ENCODE measurements at places on chromosomes 4 and X. TPM values are rescaled to one million over a fixed set of nuclear protein-coding genes. Genes with fewer than 3 reads are reported as not detected.

DNA sequence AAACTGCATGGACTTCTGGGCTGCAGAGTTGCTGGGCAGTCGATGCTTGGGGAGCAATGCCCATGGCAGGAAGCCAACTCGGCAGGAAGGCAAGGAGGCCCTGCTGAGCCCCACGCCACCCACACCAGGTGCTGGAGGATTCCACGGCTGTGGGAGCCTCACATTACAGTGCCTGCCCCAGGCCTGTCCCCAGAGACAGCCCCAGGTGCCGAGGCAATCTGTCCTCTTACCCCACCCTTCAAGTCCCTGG is 53.9 kb downstream of the HMX1 start:
- H3K36me3 ChIP-seq, result no peaks in the 10 kb centered on the region
- H3K27ac ChIP-seq, result no peak overlapping the region
- peak; percentile 3 for DNase-seq
- H3K4me3 ChIP-seq, result no peak overlapping the region

DNA sequence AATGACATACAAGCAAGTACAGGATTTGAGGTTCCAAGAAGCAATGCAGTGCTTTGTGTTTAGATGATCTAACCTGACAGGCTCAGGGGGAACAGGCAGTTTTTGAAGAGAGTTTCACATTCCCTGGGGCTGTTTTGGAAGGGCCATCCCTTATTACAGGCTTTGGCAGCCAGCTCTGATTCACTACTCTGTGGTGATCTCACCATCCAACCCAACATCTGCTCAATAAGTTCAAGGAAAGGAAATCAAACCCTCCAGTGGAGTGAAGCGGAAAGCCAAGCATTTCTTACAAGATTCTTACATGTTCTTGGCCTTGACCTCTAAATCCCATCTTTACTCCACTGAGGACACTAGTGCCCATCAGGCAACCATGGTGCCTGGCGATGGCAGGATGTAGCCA is 7.5 kb downstream of the IDS start:
- H3K4me3 ChIP-seq, result no peak overlapping the region
- H3K27ac ChIP-seq, result no peak overlapping the region
- no peak for DNase-seq

DNA sequence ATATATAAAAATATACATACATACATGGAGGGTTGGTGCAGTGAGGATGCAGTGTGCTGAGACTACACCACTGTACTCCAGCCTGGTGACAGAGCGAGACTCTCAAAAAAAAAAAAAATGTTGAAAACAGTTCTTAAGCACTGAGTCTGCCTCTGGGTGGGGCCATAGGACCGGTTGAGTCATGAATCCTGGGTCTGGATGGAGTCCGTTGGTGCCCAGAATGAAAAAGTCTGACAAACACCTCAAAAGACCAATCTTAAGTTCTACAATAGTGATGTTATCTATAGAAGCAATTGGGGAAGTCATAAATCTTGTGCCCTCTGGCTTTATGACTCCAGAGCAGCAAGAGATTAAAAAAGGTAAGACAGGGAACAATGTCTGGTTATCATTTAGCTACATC is 70.4 kb downstream of the FGFBP1 start:
- H3K4me1 ChIP-seq, result no peaks in the 10 kb centered on the region
- no peak for DNase-seq
- no peaks in the 10 kb centered on the region for H3K36me3 ChIP-seq
- no peak overlapping the region for H3K27ac ChIP-seq
- H3K4me3 ChIP-seq, result no peak overlapping the region
- H3K27me3 ChIP-seq, result no peaks in the 10 kb centered on the region

GRCh38 chr4:81571105-81571504 is 99.4 kb upstream of the RASGEF1B start:
- H3K36me3 ChIP-seq, result no peaks in the 10 kb centered on the region
- no peaks in the 10 kb centered on the region for H3K27me3 ChIP-seq
- no peak overlapping the region for H3K27ac ChIP-seq
- H3K4me3 ChIP-seq, result no peak overlapping the region
- H3K4me1 ChIP-seq, result no peaks in the 10 kb centered on the region
- no peak for DNase-seq

DNA sequence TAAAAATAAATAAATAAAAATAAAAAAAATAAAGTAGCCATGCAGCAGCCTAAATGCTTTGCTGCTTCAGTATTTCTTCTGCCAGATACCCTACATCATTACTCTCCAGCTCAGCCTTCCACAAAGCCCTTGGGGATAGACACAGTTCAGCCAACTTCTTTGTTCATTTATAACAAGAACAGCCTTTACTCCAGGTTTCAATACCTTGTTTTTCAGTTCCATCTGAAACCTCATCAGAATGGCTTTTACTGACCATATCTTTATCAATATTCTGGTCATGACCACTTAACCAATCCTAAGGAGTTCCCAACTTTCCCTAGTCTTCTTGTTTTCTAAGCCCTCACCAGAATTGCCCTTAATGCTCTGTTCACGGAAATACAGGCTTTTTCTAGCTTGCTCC is 128.3 kb upstream of the MED14 start:
- H3K4me1 ChIP-seq, result no peaks in the 10 kb centered on the region
- no peaks in the 10 kb centered on the region for H3K27me3 ChIP-seq
- no peaks in the 10 kb centered on the region for H3K36me3 ChIP-seq
- H3K4me3 ChIP-seq, result no peak overlapping the region
- no peak for DNase-seq

DNA sequence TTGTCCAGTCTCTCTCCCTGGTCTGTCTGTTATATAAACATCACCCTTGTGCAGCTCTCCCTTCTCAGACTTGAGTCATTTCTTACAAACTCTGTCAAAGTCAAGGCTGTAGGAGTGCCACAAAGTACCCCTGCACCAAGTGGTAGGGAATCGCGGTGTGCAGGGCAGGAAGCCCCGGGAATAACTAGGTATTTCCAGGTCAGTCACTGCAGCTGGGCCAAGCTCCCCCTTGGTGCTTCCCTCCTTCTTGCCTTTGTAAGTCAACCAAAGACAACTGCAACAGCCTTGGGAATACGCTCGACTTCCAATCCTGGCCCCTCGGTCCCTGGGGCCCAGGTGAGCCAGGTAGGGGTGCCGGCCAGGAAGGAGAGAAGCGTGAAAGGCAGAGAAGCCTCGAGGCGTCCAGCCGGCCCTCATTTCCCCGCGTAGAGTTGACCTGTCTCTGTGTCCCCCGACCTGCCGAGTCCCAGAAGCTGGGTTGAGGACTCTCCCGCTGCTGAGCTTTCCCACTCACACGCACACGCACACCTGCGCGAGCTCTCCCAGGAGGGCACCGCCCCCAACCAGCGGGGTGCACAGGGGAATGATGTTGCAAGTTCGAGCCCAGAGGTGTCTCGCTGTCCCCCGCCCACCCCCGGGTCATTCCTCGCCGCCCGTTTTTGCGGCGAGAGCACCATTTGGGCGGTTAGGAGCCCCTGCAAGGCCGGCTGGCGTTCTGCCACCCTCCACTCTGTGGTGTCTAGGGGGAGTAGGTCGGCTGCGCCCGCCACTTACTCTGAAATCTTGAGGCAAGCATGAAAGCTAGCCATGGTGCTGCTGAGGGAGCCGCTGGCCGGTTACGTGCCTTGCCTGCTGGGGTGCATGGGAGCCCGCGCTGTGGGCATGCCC is 22.8 kb upstream of the KIAA1210 start:
- H3K27ac ChIP-seq, result no peak overlapping the region
- H3K4me1 ChIP-seq, result no peaks in the 10 kb centered on the region
- no peak overlapping the region for H3K4me3 ChIP-seq
- no peaks in the 10 kb centered on the region for H3K36me3 ChIP-seq

DNA sequence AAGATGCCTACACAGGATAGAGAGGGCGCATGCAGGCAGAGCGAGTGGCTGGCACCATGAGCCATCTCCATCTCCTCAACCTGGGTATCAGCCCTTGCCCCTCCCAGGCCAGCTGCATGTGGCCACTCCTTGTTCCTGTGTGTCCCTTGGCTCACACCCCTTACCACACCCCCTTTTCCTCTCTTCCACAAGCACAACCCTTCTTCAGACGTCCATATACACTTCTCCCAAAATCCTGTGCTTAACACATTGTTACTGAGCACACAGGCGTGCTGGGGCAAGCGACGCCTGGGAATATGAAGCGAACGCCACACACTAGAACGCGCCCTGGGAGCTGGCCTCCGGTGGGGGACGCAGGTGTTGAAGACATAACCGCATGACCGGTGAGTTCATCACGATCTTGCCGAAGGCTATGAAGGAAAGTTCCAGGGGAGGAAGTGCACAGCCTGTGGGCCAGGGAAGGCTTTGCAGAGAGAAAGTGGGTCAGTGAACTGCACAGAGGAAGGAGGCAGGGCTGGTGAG is 19.1 kb upstream of the KIAA0232 start:
- peaks cover 3% of the 10 kb centered on the region for H3K4me1 ChIP-seq
- H3K27me3 ChIP-seq, result no peaks in the 10 kb centered on the region
- no peaks in the 10 kb centered on the region for H3K36me3 ChIP-seq
- DNase-seq, result no peak
- H3K27ac ChIP-seq, result no peak overlapping the region

DNA sequence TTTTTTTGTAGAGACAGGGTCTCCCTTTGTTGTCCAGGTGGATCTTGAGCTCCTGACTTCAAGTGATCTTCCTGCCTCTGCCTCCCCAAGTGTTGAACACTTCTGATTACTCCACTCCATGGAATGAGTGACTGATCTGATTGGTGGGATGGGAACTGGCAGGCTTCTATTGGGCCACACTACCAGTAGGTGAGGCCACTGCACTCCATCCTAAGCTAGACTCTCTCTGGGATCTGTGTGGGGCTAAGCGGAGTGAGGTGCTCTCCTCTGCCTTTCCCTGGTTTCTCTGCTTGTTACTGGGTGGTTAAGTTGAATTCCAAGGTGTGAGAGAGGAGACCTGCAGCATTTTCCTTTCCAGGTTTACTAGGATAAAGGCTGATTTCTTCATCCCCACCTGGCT is 58.7 kb downstream of the ENOPH1 start:
- H3K4me3 ChIP-seq, result no peak overlapping the region
- H3K27ac ChIP-seq, result no peak overlapping the region
- DNase-seq, result no peak
- H3K27me3 ChIP-seq, result no peaks in the 10 kb centered on the region
- no peaks in the 10 kb centered on the region for H3K4me1 ChIP-seq
- no peaks in the 10 kb centered on the region for H3K36me3 ChIP-seq

- H3K27ac ChIP-seq, result no peak overlapping the region
- no peaks in the 10 kb centered on the region for H3K27me3 ChIP-seq
- no peaks in the 10 kb centered on the region for H3K4me1 ChIP-seq
Observed at GRCh38 chr4:67749286-67749685, 4.9 kb downstream of the GNRHR start.

DNA sequence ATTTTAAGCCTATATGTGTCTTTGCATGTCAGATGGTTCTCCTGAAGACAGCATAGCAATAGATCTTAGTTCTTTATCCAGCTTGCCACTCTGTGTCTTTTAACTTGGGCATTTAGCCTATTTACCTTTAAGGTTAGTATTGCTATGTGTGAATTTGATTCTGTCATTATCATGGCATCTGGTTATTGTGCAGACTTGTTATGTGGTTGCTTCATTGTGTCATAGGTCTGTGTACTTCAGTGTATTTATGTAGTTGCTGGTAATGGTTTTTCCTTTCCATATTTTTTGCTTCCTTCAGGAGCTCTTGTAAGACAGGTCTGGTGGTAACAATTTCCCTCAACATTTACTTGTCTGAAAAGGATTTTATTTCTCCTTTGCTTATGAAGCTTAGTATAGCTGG is 1443.5 kb downstream of the FAM133A start:
- no peaks in the 10 kb centered on the region for H3K4me1 ChIP-seq
- H3K4me3 ChIP-seq, result no peak overlapping the region
- DNase-seq, result no peak
- H3K36me3 ChIP-seq, result no peaks in the 10 kb centered on the region

GRCh38 chrX:70171624-70172023 is 5.7 kb upstream of the DGAT2L6 start:
- H3K4me3 ChIP-seq, result no peak overlapping the region
- H3K36me3 ChIP-seq, result no peaks in the 10 kb centered on the region
- no peak for DNase-seq

The CLCN4 gene
- polyA plus RNA-seq, result 2.1 TPM

The HTN1 gene
- polyA plus RNA-seq, result not detected

The ANOS1 gene
- polyA plus RNA-seq, result 20.2 TPM

The TCEAL6 gene
- not detected for polyA plus RNA-seq

Measured in lung (tissue), 17 donors.